ENCODE measurements at places on chromosomes 5 and 9. TPM values are rescaled to one million over a fixed set of nuclear protein-coding genes. Genes with fewer than 3 reads are reported as not detected.
A peak's percentile ranks its signal among the peaks of the same experiment; 100 is the strongest.

DNA sequence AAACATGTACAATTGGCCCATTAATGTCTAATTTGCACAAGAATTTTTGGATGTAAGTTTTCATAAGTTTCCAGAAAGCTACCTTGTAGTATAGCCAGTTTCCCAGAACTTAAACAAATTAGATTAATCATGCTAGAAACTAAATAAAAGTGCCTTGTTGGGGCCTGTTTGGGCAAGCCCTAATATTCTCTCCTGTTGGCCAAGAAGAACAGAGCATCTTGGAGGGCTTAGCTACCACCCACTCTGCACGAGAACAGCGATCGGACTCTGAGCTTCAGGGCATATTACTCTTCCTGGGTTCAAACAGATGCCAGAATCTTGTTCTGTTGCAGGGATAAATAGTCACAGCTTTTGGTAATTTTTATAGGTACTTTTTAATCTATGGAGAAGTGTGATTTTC is 88.2 kb downstream of the GAS1 start:
- no peak for DNase-seq

DNA sequence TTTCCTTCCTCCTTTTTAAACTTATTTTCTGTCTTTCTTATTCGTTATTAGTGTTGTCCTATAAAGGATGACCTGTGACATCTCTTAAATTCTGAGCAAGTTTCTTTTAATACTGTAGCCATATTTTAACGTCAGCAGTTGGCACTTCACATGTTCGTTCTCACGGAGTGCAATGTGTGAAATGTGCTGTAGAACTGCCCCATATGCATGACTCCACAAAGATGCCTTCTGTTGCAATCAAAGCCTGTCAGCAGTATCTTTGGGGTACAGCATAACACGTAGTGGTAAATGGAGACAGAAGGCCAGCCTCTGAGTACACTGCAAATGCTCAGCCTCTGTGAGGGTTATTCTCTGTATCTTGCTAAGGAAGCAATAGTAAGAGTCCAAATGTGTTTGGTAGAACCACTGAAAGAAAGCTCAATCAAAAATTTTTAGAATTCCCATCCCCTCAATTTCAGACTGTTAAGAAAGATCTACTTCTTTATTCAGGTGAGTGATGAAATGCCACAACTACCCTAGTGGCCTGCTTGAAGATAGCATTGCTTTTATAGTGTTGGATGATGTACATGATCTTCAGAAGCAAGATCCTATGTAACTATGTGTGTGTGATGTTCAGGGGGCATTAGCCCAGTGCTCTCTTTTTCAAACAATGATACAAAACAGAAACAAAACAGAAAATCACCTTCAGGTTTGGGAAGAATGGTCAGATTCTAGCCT is 277.7 kb downstream of the TMEM167A start:
- DNase-seq = peak; percentile 24

GRCh38 chr5:150622157-150622556 is 18.3 kb upstream of the SYNPO start:
- no peak for DNase-seq

- no peak for DNase-seq
Observed at GRCh38 chr9:249025-249424, 34.4 kb downstream of the DOCK8 start.

DNA sequence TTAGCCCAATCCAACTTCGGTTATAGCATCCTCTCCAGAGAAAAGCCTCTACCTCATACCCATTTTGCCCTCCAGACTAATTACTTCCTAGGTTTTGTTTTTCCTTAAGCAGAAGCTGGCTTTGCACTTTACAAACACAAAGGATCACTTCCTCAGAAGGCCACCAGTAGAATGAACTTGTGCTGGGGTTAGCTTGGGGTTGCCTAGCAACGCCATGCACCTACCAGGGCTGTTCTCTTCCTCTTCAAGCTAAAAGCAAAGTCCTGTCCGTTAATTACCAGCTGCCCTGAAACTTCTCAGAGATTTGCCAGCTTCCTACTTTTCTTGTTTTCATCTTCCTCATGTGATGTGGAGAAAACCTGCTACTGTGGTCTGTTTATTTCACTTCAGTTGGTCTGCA is 132.0 kb upstream of the WWC1 start:
- peak; percentile 25 for DNase-seq

DNA sequence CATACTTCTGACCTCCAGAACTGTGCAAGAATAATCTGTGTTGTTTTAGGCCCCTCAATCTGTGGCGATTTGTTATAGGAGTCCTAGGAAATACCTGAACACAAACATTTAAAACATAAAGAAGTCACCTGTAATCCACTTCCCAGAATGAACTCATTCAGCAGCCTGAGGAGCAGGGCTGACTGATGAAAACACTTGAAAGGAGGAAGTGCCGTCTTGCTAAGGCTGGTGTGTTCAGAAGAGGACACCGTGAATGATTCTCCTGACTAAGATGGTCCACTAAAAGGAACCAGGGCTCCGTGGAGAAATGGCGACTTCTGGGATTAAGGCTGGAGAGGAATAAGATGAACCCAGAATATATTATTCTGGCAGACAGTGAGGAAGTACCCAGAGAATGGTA is 18.7 kb upstream of the MARCHF6 start:
- DNase-seq = no peak

DNA sequence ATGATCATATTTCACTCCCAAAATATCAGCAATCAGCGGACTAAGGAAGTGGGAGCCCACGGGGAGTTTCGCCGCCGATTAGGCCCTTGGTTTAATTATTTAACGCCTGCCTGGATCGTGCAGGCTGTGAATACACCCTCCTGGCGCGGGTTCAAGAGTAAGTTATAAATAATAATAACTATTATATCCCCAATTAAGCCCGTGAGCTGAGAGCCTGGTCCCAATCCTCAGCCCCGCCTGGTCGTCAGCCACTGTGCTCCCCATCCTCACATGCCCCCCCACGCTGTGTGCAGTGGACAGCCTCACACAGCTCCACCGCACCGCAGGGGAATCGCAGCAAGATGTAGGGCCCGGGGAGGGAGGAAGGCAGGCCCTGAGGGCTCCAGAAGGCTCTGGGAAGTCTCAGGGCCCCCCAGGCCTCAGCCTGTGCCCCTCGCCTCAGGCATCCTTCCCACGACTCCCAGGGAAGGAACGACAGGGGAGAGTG is 10.8 kb upstream of the PRRX2 start:
- DNase-seq = no peak

- no peak for DNase-seq
Observed at GRCh38 chr5:61123145-61123544, 39.1 kb downstream of the SMIM15 start.

DNA sequence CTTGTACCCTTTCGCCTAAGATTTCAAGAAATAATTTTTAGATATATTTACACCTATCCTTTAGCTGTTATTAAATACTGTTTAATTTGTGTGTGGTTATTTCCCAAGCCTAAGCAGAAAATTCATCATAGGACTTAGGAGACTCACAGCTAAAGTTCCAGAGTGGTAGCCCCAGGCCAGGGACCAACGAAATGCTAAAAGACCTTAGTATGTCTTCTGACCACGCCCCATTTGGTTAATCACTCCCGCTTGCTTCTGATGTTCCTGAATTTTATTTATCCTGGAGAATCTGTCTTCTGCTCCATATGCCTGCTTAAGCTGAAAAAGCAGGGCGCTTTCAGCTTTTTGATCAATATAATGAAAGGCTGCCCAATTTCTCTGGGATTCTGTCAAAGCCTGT is 18.7 kb upstream of the SEMA6A start:
- no peak for DNase-seq

The PCDHB11 gene
- 0.23 TPM for total RNA-seq

The FAM170A gene
- not detected for total RNA-seq

The ADAMTS6 gene
- 21.6 TPM for total RNA-seq

The IL33 gene
- total RNA-seq = 0.03 TPM

The CDH18 gene
- total RNA-seq = not detected

The GPR21 gene
- total RNA-seq = not detected

The PRPF4 gene
- total RNA-seq = 21.3 TPM

The CA9 gene
- total RNA-seq = 95.4 TPM

The RLN2 gene
- not detected for total RNA-seq

The PDLIM4 gene
- 0.99 TPM for total RNA-seq

The SH3PXD2B gene
- 1.9 TPM for total RNA-seq

The SPAG8 gene
- total RNA-seq = 0.78 TPM

Data from HT-29 (cell line).